ENCODE measurements at places on chromosomes 3 and 15.

- DNase-seq: no peak
Measured at GRCh38 chr3:127846576-127846975, 24.3 kb upstream of the MGLL start.

- DNase-seq: no peak
Measured at GRCh38 chr3:103693831-103694230, 1259.0 kb downstream of the ZPLD1 start.

GRCh38 chr15:85091990-85092389 lies 110.3 kb downstream of the PDE8A start:
- DNase-seq: no peak

GRCh38 chr15:92882697-92883162 lies 17.4 kb upstream of the CHD2 start:
- DNase-seq: no peak

GRCh38 chr3:116980099-116980498 lies 270.5 kb downstream of the TUSC7 start:
- no peak for DNase-seq

- DNase-seq: no peak
Measured at GRCh38 chr3:67075295-67075694, 77.2 kb downstream of the KBTBD8 start.

DNA sequence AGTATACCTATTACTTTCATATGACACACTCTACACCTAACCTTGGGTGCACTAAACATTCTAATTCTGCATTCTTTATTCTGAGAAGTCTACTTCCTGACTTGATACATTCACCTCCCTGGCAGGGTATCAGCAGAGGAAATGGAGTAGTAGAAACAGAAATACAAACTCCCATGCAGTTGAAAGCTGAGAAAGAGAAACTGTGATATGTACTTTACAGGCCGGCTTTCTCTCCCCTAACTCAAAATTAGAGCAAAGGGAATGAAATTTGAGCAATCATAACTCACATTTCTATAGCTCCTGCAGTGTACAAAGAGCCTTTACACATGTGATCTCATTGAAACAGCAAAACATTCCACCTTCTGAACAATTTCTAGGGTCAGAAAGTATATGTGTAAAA lies 135.5 kb upstream of the COL8A1 start:
- no peak for DNase-seq

GRCh38 chr3:41244620-41245336 lies 45.5 kb downstream of the CTNNB1 start:
- no peak for DNase-seq

GRCh38 chr15:91929509-91929908 lies 76.0 kb downstream of the SLCO3A1 start:
- no peak for DNase-seq

DNA sequence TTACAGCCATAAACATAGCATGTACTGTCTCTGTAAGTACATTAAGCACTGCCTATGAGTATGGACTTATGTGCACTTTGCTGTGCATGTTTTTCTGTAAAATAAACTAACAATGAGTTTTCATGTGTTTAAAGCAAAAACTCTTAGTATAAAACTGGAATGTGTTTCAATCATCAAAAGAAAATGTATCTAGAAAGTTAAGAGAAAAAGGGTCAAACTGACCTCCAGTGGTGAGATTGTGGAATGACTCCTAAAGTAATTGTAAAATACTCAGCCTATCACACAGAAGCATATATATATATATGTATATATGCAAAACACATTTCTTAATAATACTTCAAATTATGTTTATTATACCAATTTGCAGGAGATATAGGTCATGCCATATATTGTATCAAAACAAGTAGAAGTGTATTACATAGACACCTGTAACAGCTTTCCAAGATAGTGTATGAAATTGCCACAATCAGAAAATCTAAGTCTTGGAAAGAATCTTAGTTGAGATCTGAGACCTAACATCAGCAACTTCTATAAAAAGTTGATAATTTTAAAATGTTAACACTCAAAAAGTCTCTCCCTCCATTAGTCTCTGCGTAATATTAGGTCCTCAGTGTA lies 199.6 kb downstream of the FMN1 start:
- peak; percentile 39 for DNase-seq

GRCh38 chr3:117252208-117252607 lies 542.6 kb downstream of the TUSC7 start:
- DNase-seq: no peak

- no peak for DNase-seq
Measured at GRCh38 chr3:193742628-193743027, 149.6 kb downstream of the OPA1 start.

DNA sequence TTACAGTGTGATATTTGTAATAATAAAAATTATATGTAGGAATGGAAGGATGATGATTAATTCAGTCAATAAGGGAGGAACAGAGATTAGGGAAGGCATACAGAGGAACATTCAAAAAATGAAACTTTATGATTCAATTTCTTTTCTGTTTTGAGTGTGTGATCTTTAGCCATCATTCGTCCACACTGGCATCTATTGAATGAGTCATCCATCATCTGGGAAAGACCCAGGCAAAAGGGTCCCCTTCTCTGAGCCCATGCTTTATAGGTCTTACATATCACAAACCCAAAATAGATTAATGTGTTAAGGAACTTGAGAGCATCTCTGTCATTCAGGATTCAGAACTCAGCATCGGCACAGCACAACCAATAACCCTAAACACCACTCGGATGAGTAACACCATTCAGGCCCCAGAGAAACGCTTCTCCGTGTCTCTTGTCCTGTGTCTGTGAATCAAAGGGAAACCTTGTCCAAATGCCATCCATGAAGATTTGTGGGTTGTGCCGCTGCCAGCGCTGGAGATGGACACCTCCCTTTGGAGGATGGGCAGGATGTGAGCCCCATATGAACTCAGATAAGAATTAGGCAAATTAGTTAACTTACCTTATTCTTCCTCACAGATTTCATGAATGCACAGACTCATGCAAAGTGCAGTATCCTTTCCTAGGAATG lies 21.7 kb upstream of the TPM1 start:
- no peak for DNase-seq

DNA sequence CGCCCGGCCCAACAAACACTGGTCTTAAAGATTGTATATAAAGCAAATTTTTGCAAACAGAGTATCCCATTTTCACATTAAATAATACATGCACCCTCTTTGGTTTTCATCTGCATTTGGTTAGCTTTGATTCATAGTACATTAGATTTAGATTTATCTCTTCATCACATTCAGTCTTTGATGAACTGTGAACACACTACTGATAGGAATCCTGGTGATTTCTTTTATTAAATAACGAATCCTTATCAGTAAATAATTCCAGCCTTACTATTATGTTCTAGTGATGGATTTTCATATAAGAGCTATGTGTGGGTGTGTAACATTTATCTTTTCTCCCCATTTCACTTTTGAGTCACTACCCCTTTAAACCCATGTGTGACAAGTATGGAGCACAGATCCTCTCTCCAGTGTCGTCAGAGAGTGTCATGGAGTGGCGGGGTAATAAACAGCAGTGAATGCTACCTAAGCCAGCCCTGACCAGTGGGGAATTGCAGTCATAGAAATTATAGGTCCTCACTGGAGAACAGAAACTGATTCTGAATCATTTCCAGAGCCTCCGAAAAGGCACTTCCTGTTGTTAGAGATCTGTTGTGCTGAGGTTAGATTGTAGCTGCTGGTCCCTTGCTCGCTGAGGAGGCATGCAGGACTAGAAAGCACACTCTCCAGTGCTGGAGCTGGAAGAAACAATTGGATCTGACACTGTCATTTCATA lies 22.0 kb downstream of the SLC7A14 start:
- DNase-seq: no peak

DNA sequence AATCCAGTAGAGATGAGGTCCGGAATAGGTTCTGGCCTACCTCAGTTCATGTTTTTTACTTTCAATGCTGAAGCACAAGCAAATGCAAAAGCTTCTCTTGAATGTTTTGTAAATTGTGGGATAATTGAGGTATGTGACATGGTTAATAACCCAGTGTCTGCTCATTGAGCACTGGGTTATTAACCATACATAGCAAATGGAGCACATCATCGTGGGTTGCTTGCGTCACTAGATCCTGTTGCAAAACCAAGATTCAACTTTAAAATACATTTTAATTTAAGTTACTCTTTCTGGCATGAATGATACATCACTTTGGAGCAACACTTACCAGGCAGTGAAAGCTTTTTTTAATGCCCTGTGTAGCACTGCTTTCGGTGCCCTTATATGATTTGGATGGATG lies 165.6 kb downstream of the IGF1R start:
- no peak for DNase-seq

GRCh38 chr15:95450413-95450812 lies 880.1 kb upstream of the NR2F2 start:
- no peak for DNase-seq

DNA sequence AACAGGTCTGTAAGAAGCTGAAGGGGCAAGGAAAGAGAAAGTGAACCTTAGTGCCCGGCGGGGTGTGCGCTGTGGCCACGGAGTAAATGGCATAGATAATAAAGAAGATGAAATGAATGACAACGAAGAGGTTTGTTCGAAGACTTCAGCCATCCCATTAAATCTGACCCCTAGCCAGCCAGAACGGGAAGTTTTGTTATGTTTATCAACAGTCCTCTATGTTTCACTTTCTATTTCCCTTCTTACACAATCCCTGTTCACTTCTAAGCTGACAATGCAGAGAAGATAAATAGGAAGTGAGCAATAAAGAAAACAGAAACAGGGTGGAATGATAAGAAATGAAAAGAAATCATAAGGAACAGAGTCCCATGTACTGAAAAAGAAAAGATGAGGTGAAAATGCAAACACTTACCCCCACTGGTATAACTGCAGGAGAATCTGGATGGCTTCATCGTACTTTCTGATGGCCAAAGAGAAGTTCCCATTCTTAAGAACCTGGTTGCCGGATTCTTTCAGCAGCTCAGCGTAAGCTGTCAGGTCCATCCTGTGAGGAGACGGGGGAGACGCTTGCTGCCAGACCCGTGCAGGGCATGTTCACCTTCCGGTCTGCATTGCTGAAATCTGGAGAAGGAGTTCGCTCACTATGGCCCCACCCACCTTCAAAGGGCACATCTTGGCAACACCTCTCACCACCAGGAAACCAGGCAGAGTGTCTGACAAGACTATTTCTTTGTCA lies 36.8 kb downstream of the TRANK1 start:
- DNase-seq: peak; percentile 23

DNA sequence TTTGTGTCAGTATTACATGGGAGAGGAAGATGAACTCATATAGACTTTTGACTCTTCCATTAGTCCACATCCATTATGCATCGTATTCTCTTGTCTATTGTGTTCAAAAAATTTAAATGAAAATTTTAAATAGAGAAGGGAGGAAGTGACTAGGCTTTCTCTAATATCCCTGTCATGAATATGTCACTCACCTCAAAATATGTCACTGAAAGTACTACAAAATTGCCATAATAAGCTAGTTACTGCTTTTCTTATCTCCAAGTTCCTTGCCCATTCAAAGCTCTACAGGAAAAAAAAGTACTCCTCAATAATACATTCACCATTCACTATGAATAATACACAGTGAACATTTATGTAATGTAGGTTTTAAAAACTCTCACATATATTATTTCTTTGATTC lies 22.3 kb upstream of the GHSR start:
- no peak for DNase-seq

GRCh38 chr3:189529889-189530471 lies 101.2 kb upstream of the TP63 start:
- no peak for DNase-seq

DNA sequence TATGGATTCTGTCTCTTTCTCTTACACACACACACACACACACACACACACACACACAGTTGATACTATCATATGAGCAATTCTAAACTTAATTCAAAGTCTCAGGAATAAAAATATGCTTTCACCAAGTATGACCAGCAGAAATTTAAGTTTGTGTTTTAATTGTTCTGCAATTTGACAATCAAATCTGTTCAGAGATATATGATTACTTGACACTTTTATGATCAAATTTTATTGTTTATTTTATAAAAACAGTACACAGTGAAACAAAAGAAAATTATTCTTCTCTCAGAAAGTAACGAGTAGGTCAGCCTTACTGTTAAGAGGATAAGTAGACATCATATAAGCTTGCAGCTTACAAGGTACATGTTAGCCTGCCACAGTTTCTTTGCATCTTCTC lies 114.3 kb downstream of the NEK10 start:
- no peak for DNase-seq

GRCh38 chr3:42036483-42036823 lies 54.7 kb upstream of the TRAK1 start:
- peak; percentile 65 for DNase-seq

- DNase-seq: no peak
Measured at GRCh38 chr3:120280566-120280965, 4.5 kb downstream of the GPR156 start.

- no peak for DNase-seq
Measured at GRCh38 chr15:27845535-27846369, 253.4 kb downstream of the OCA2 start.

DNA sequence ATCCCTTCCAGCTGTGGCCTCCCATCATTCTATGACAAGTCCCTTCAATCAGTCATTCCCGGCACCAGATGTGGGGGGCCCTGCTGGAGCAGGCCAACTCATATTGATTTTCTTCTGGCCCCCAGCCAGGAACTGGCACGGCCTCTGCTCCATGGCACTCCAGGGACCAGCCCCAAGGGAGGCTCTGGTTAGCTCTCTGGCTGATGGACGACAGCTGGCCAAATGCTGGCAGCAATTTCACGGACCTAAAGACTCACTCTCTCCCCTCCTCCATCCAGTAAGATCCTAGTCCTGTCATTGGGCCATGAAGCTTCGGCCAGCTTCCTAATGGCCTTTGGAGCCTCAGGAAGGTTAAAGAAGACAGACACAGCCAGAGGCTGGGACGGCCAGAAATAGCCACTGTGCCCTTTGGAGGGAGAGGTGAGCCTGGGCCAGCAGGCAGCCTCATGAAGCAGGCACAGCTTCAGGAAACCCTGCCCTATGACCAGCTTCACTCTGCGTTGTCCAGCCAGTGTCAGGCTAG lies 131.0 kb downstream of the MEX3B start:
- no peak for DNase-seq

GRCh38 chr15:85581495-85581894 lies 201.1 kb downstream of the AKAP13 start:
- no peak for DNase-seq

GRCh38 chr3:156171281-156172267 lies 51.2 kb downstream of the KCNAB1 start:
- no peak for DNase-seq

DNA sequence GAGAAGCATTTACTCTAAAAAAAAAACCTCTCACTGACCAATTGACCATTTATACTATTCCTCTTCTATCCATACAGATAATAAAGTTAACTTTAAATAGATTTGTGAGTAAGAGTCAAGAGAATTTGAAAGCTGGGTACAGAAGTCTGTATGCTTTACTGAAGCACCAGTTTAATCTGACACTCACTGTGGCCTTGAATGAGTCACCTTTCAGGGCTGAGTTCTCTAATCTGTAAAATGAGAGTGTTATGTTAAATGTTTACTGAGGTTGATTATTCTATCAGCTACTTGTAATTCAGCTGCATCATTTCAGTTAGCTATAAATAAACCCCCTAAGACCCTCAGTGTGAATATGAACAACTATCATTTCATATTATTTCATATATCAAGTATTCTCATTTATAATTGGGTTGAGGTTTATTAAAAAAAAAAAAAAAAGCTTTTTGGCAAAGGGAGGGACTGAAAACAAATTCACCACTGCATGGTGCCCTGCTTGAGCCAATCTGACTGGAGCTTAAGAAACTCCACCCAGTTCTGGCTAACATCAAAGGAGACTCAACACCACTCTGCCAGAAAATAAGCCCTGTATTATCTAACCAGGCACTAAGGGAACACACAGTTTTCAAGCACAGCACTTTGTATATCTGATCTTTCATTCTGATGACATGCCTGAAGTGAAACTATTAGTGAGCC lies 2.8 kb downstream of the MAP4 start:
- peak; percentile 59 for DNase-seq
